ENCODE measurements at places on chromosomes 16 and 17.

- DNase-seq = no peak
Measured at GRCh38 chr16:61413021-61413420, 623.2 kb downstream of the CDH8 start.

GRCh38 chr17:17729620-17730249, 48.5 kb downstream of the RAI1 start:
- DNase-seq = peak; percentile 6

GRCh38 chr17:35183332-35183731, 10.9 kb downstream of the SLC35G3 start:
- no peak for DNase-seq

DNA sequence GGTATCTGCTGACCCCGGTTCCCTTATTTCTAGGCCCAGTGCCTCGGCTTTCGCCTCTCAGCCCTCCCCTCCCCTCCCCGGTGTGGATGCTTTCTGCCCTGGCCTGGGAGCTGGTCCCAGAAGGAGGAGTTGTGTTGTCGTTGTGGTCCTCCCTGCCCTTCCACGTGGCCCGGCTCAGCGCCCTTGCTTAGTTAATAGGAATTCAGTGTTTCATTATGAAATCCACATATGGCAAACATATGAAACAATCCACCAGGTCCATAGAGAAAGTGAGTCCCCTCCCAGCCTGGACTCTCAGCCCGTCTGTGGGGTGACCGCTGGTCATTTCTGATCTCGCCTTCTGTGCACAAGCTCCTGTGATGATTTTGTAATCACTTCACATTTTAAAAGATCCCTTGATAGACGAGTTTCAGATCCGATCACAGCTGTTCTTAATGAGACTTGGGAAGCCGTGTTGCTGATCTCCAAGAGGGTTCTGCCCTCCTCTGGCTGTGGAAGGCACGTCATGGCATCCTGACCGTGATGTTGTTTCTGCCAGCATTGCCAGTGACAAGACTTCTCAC, 112.1 kb downstream of the BANP start:
- DNase-seq = no peak

- no peak for DNase-seq
Measured at GRCh38 chr16:2007081-2007836, 2.4 kb downstream of the ZNF598 start.

DNA sequence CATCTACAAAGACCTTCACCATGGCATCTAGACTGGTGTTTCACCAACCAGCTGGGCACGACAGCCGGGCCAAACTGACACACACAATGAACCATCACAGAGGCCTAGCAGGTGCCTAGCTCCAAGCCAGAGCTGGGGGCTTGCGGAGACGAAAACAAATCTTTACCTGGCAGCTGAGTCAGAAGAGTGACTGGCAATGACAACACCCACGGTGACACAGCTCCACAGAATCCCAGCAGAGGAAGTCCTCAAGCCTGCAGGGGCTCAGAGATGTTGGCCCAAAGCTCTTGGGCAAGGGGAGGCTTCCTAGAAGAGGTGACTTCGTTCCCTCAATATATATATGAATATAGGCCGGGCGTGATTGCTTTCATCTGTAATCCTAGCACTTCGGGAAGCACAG, 5.1 kb downstream of the MMP25 start:
- no peak for DNase-seq

DNA sequence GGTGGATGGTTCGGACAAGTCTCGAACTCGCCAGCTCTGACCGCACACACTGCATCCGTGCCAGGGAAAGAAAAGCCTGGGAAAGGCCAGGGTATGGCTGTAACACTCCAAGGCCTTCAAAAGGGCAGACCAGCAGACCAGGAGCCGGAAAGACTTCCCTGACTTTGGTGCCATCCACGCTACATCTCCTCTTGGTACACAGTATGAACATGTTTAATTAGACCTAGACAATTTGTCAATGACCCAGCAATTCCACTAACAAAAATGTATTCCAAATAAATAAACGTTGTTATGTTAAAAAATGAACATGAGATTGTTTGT, 637 bp upstream of the HDAC5 start:
- DNase-seq = no peak

- DNase-seq = no peak
Measured at GRCh38 chr17:71110326-71110725, 941.0 kb downstream of the KCNJ2 start.

- DNase-seq = no peak
Measured at GRCh38 chr17:39244016-39244599, 18.4 kb upstream of the STAC2 start.

DNA sequence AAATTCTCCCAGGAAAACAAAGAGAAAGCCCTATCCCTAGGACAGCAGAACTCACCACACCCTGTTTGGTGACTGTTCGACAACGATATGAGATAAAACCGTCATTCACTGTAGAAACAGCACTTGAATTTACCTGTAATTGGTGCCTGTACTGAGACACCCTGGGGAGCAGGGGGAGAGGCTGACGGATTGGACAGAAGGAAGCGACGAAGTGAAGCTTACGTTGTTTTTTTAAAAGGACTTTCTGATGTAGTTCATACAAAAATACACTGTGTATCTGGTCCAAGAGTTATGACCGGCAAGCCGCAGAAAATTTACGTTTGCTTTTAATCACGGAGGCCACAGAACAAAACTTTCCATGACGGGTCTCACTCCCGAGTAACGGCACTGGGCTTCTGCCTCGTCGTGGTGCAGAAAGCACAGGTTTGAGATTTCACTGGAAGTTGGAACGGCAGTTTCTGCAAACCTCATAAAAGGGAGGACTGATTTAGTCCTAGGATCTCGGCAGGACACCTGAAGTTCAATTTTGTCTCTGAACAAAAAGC, 9.7 kb downstream of the NXN start:
- no peak for DNase-seq

DNA sequence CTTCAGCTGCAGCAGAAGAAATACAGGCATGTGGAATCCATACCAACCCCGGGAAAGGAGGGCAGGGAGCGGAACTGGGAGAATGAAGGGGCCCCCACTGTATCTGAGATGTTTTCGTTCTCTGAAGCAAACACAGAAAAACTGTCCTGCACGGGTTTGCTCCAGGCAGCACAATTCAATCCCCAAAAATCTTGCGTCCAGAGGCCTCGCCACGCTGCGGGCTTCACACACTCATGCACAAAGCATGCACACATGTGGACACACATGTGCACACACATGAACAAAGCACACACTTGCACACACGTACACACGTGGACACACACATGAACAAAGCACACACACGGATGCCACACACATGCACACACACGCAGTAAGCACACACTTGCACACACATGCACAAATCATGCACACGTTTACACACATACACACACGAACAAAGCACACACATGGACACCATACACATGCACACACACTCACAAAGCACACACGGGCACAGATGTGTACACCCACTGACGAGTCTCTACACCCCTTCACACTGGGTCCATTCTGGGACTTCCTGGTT, 27.3 kb downstream of the COX4I1 start:
- DNase-seq = no peak

DNA sequence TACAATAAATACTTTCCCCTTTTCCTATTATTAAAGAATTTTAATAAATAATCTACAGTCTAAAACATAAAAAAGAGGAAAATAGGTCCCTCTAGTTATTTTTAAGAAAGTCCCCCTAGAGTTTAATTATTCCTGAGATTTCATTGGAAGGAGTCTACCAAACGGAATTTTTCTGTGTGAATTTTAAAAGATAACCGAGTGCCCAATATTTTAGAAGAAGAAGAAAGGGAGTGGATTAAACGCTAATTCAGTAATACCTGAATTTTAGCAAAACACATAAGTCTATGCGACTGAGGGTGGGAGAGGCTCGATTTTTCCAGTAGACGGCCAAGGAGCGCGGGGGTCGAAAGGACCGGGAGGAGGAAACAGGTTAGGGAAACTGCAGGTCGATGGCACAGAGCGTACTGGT, 2.2 kb downstream of the HOXB2 start:
- DNase-seq = no peak

DNA sequence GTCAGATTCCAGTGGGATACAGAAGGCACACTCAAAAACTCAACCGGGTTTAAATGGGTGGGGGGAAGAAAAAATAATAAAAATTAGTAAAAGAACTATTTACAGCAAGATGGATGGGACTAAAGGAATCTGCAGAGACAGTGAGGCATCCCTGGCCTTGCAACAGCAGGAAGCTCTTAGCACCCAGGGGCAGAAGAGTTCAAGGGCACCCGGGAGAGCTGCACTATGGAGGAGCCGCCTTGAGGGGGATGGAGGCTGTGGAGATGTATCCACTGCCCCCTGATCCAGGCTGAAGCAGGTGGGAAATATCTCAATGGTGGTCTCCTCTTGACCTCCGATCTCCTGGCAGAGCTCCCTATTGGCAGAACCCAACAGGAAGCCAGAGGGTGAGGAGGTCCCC, 69.4 kb upstream of the NFAT5 start:
- no peak for DNase-seq

GRCh38 chr17:45656527-45657181, 127.5 kb upstream of the CRHR1 start:
- no peak for DNase-seq

GRCh38 chr17:83198366-83199341, 119.2 kb downstream of the METRNL start:
- DNase-seq = no peak

DNA sequence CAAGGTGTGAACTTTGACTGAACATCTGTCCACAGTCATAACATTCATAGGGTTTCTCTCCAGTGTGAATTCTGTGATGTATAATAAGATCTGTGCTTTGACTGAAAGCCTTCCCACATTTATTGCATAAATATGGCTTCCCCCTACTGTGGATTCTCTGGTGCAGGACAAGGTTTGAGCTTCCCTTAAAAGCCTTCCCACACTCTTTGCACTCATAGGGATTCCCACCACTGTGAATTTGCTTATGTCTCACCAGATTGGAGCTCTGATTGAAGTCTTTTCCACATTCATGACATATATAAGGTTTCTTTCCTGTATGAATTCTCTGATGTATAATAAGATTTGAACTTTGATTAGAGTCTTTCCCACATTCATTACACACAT, 8.3 kb downstream of the ZNF594 start:
- DNase-seq = no peak

DNA sequence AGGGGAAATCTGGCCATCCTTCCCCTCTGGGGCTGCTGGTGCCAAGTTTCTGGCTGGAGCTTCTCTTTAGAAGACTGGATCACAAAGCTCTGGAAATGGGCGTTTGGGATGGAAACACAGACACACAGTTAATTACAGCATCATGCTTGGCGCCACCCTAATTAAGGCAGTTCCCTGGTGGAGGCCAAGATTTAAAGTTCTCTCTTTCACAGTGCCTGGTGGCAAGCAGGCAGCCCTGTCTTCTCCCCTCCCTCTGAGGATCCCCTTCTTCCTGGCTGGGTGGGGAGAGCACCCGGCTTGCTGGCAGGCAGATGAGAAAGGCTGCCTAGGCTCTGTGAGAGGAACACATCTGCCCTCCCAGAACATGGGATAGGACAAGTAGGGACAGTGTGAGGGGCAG, 59.0 kb upstream of the NKD1 start:
- no peak for DNase-seq

DNA sequence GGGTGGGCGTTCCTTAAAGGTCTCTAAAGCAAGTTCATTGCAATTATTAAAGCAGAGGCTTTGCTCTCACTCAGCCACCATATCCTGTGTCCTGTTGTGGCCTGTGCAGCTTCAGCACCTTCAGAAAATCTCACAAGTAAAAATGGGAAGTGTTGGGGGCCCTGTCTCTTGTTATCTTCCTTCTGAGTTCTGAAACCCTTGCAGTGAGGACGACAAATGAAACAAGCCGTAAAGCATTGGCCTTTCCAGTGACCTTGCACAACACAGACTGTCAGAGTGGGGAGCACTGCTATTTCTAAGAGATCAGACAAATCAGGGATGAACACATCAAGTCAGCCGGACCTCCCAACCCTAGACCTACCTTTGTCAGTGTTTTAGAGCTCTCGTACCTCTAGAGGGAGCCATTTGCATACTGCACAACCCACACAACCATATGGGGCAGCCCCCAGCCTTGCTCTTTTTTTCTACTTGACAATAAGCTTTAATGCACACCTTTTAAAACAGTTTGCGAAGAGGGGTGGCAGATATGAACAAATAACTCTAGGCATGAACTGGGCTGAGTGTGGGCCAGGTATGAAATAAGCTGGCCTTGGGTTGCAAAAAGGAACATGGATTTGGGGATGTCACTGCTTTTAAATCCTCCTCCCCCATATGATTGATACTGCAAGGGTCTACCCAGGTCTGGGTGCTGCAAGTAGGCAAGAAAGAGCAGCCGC, 89.8 kb downstream of the KATNIP start:
- DNase-seq = no peak

DNA sequence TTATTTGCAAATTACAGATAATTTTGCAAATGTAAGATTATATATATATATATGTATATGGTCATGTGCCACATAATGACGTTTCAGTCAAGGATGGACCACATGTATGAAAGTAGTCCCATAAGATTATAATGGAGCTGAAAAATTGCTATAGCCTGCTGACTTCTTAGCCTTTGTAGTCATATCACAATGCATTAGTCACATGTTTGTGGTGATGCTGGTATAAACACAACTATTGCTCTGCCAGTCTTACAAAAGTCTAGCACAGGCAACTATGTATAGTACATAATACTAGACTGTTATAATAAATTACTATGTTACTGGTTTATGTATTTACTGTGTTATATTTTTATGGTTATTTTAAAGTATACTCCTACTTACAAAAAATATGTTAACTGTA, 444.3 kb downstream of the KCNJ2 start:
- no peak for DNase-seq

DNA sequence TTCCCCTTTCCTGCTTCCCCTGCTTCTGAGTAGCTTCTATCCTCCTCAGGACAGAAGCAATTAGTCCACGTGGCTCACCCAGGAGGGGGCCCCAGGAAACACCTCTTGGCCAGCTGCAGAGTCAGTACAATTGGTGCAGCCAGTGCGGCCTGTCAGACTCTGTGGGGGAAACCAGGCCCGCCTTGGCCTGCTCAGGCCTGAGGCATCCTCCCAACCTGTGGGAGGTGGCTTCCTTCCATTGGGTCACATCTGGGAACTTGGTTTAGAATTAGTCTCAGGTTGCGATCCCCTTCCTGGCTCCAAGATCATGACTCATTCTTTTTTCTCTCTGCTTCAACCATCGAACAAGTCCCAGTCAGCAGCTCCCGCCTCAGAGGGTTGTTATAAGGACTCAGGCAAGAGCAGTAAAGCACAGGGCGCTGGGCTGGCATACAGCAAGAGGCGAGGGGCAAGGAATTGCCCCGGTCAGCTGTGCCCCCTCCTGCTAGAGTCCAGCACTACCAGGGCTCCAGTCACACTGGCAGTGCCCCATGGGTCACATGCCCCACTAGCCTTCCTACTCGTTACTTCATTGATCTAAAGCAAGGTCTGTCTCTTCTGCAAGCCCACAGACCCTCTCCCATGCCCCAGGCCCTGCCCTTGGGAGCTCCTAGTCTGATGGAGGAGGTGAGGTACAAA, 8.1 kb upstream of the EPX start:
- no peak for DNase-seq

DNA sequence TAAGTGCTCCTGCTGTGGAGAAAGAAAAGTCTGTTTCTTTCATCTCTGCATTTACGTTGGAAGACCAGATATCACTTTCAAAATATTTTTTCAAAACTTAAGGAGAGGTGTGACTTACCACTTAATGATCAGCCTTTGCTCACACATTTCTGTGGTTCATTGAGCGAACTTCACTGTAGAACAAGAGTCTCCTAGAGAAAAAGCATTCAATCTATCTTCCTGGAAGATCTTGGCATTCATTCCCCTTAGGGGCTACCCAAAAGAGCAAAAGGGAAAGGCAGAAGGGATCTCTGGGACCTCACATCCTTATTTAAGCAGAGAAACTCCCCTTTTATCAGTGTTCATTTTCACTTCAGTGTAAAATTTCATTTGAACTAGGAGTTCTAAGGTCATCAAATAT, 61.2 kb downstream of the HS3ST3A1 start:
- no peak for DNase-seq
